ENCODE measurements at places on chromosomes 7 and 10.

DNA sequence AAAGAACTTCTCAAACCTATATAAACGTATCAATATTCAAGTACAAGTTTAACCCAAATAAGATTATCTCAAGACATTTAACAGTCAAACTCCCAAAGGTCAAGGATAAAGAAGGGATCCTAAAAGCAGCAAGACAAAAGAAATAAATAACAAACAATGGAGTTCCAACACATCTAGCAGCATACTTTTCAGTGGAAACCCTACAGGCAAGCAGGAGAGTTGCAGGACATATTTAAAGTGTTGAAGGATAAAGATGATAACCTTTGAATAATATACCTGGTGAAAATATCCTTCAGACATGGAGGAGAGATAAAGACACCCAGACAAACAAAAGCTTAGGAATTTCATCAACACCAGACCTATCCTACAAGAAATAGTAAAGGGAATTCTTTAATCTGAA is 82.8 kb downstream of the TES start:
- no peak for DNase-seq

DNA sequence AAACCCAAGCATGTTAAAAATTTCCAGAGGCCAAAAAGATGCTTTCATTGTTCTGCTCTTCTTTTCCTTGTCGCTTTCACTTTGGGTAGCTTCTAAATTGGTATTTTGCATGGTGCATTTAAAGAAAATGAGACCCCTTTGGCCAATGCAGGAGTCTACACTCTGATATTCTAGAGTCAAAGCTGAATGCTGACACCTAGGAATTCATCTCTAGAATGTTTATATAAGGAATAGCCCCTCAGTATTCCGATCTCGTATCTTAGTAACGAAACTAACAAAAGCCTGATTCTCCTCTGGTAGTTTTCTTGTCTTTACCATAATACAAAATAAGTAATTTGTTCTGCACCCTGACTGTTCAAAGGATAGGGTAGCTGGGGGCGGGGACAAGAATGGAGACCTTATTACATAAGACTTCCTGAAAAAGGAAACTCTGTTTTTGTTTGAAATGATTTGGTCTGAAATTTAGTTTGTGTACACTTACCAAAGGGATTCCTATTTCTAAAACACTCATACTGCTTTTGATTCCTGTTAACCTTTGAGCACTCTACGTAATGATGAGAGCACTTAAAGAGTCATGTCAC is 17.1 kb downstream of the IKZF1 start:
- DNase-seq = no peak

GRCh38 chr7:32518534-32519140 is 23.3 kb downstream of the AVL9 start:
- DNase-seq = no peak

- DNase-seq = peak; percentile 20
These were observed 74.8 kb downstream of the DNAJB6 start for GRCh38 chr7:157411580-157411979.

GRCh38 chr10:32959006-32959920 is 1.2 kb upstream of the ITGB1 start:
- DNase-seq = no peak

- no peak for DNase-seq
These were observed 19.4 kb upstream of the TM9SF3 start for GRCh38 chr10:96606216-96606615.

DNA sequence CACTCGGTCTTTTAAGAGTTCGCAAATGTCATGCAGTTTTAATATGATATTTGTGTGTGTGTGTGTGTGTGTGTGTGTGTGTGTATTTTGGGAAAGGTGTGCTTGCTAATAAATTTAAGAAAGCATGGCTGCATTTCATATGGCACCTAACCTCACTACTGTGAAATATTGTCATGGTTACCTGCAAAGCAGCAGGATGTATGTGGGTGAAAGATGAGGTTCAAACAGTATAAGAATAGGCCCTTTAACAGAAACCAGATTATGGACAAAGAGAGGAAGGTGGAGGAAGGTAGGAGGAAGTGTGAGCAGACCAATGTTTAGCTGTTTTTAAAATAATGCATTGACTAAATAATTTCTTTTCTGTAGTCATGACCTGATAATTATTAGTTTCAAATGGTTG is 73.5 kb upstream of the CACNA2D1 start:
- DNase-seq = no peak

DNA sequence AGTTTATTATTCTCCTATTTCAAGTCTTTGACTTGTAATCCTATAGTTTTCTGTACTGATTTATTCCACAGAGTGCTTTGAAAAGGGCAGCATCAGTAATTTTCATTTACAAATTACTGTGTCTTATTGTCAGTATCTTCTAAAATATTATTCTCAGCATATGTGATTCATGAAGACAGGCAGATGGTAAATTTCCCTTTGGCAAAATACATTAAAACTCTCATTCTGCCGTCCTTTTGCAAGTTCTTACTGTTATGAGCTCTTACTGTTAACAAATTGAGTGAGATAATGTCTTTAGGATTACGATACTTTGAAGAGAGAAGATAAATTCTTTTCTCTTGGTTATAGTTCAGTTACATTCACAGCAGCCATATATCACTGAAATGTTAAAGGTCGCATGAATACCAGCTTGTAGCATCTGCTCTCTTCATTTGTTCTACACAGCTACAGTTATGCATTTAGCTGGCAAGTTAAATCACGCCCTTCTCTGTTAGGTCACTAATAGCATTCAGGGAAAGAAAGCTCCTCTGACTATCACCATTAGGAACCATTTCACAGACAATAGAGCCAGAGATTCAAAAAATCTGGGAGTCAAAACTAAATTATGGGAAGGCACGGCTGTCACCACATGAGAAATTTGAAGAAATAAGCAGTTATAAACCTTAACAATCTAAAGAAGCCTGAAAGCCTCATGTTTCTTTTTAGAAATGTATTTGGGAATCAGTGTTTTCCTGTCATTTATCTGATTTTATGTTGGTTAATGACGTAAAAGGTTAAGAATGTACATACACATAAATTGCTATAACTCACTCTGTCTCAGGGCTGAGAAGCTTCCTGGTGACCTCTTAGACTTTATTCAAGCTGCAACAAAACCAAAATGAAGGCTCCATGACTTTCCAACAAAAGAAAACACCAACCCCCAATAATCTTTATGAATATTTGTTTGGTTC is 109.6 kb upstream of the SP4 start:
- DNase-seq = no peak

- peak; percentile 23 for DNase-seq
These were observed 112.5 kb downstream of the MAD1L1 start for GRCh38 chr7:2120251-2120660.

- DNase-seq = no peak
These were observed 39.8 kb downstream of the SLC35B4 start for GRCh38 chr7:134276951-134277350.

- no peak for DNase-seq
These were observed 52.7 kb upstream of the HERPUD2 start for GRCh38 chr7:35747611-35748010.

DNA sequence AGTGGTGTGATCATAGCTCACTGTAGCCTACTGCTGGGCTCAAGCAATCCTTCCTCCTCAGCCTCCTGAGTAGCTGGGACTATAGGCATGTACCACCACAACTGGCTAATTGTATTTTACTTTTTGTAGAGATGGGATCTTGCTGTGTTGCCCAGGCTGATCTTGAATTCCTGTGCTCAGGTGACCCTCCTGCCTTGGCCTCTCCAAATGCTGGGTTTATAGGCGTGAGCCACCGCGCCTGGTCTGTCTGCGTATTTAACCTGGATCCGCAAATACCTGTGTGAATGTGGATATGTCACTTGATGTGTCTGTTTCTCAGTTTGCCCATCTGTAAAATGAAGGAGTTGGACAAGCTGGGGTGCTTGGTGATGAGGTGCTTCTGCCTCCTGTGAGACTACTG is 123.9 kb downstream of the BAMBI start:
- no peak for DNase-seq

DNA sequence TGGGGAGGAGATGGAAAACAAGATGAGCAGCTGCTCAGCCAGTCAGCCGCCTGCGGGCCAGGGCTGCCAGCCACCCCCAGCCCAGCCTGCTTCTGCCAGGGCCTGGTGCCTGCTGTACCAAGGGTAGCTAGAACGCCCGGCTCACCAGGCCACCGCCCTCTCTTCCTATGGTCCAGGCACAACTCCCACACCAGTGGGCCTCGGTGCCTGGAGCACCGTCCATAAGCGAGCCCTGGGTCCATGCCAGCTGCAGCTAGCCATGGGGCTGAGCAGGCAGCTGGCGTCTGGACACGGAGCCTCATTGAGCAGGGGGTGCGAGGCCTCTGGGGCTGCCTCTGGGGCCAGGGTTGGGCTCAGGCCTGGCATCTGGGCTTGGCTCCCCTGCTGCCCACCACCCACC is 8.5 kb upstream of the RABGEF1 start:
- DNase-seq = no peak

GRCh38 chr7:47622946-47623640 is 41.2 kb upstream of the TNS3 start:
- DNase-seq = no peak

DNA sequence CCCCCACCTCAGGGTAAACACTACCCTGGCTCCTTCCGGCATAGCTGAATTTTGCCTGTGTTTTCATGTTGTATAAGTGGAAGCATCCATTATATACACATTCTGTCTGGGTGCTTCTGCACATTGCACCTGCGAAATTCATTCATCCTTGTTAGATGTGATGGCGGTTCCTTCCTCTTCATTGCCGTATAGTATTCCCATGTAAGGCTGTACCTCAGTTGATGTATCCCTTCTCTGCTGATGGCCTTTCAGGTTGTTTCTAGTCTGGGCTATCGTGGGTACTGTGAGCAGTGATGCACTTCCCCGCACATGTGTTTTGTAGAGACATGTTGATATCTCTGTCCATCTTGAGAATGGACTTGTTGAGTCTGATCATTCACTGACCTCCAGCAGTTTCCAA is 28.9 kb downstream of the ELFN1 start:
- no peak for DNase-seq

GRCh38 chr7:98211221-98211675 is at the start of gene BHLHA15:
Gene BHLHA15, plus strand, starts transcription at chr7:98211439. Its CDS starts 871 bp downstream, at chr7:98212310.
- DNase-seq = no peak

GRCh38 chr7:100428199-100428966 is at the start of gene ZCWPW1:
Gene ZCWPW1, minus strand, starts transcription at chr7:100428703. Its CDS starts 8,054 bp downstream, at chr7:100420649.
- DNase-seq = peak; percentile 95

Measured in activated T-helper 1 cell treated with Interleukin-2 at 50 U/mL for 16 hours (primary cell).